ENCODE measurements at places on chromosomes 12 and 14.

GRCh38 chr12:93624595-93625294, 52.3 kb downstream of the SOCS2 start:
- no peak for DNase-seq

- DNase-seq: peak; percentile 37
These were observed 9.7 kb downstream of the TPH2 start for GRCh38 chr12:71948390-71948789.

DNA sequence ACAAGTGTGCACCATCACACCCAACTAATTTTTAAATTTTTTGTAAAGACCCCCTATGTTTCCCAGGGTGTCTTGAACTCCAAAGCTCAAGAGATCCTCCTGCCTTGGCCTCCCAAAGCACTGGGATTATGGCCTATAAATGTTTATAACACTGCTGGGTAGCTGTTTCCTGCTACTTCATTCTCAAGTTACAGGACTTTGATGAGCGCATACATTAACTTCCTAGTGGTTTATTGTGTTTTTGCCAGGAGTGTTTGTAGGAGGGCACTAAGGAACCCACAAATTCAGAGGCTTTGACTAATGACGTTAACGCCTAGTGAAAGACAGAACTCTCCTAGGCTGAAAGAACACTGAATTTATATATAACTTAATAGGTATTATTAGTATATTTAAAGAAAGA, 15.2 kb upstream of the NAA30 start:
- peak; percentile 53 for DNase-seq

DNA sequence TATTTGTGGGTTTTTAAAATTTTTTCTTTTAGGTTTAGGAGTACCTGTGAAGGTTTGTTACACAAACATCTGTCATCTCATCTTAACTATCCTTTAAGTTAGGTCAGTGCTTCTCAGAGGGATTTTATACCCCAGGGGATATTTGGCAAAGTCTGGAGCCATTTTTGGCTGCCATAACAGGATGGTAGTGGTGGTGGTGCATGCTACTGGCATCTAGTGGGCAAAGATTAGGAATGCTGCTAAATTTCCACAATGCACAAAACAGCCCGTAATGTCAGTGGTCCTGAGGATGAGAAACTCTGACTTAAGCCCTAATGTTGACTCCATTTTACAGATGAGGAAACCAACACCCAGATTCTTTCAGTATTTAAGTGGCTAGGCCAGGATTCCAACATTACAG, 85.2 kb upstream of the MYF6 start:
- peak; percentile 24 for DNase-seq

GRCh38 chr12:67515679-67516340, 132.7 kb upstream of the DYRK2 start:
- no peak for DNase-seq

Data from GM23338 (cell line).